ENCODE measurements at places on chromosomes 6 and 20.

- DNase-seq: no peak
Observed at GRCh38 chr6:51842804-51843378, 244.5 kb downstream of the PKHD1 start.

DNA sequence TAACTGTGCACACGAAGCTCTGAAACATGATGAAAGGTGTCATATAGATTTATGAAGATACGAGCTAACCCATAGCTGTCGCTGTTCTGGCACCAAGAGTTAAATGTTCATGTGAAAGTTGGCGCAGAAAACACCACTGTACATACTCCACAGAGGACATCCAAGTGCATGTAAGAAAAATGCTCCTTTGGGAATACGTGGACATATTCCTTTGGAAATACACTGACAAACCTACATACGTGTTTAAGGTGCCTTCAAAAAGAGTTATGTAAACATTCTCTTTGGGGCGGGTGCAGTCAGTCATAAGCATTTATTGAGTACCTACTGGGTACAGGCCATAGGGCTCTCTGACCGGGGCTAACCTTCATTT, 723 bp upstream of the ARID1B start:
- DNase-seq: peak; percentile 67

- peak; percentile 58 for DNase-seq
Observed at GRCh38 chr6:35258858-35259193, 709 bp upstream of the ZNF76 start.

DNA sequence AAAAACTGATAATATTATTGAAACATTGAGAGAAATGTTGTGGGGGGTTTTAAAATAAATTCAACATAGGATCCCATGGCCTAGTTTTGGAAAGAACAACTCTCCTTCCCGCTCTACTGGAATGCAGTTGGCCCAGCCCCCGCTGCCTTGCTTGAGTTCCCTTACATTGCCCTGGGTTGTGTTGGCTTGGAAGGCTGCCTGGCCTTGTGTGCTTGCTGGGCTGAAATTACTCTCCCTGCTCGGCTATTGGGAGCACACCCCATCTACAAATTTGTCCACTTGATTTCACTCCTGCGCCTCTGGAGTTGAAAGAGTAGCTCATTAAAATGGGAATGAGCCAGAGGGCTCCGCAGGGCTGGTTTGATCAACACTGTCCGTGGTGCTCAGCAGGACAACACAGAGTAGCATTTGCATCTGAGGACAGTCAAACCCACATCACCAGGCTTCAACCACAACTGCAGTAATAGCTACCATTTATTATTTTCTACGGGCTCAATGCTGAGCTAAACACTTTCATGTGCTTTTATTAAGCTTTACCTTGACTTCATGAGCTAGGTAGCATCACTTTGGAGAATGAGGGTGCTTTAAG, 35.2 kb downstream of the DOK5 start:
- DNase-seq: peak; percentile 53

- DNase-seq: no peak
Observed at GRCh38 chr6:21151119-21151518, 442.4 kb upstream of the SOX4 start.

DNA sequence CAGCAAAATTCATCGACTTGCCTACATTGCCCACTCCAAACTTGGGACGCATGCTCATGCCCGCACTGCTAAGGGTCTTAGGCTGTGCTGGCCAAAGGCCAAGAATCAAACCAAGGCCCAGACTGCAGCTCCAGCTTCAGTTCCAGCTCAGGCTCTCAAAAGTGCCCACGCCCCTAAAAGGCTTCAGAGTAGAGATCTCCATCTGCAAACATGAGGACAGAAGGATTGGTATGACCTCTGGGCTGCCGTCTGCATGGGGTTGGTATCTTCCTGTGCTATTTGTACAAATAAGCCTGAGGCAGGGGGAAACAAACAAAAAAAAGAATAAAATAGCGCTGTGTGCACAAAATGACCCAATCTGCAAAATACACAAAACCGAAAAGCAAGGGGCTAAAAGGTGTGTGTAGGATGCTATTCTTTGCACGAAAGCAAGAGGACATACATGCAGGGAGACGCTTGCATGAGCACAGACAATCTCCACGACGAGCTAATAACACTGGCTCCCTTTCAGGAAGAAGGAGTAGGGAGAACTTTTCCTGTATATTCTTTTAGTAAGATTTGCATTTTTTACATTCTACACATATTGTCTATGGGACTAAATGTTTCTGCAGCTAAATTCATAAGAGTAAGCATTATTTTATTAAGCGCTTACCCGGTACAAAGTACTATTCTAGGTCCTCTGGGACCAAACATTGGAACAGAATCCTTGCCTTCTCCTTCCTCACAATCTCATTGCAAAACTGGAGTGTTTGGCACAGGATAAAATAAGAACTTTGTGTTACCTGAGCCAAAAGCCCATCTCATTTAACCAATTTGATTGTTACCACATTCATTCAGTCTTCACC, 33.1 kb downstream of the ATP9A start:
- no peak for DNase-seq

GRCh38 chr6:125750692-125751333, 1.4 kb downstream of the HEY2 start:
- no peak for DNase-seq

DNA sequence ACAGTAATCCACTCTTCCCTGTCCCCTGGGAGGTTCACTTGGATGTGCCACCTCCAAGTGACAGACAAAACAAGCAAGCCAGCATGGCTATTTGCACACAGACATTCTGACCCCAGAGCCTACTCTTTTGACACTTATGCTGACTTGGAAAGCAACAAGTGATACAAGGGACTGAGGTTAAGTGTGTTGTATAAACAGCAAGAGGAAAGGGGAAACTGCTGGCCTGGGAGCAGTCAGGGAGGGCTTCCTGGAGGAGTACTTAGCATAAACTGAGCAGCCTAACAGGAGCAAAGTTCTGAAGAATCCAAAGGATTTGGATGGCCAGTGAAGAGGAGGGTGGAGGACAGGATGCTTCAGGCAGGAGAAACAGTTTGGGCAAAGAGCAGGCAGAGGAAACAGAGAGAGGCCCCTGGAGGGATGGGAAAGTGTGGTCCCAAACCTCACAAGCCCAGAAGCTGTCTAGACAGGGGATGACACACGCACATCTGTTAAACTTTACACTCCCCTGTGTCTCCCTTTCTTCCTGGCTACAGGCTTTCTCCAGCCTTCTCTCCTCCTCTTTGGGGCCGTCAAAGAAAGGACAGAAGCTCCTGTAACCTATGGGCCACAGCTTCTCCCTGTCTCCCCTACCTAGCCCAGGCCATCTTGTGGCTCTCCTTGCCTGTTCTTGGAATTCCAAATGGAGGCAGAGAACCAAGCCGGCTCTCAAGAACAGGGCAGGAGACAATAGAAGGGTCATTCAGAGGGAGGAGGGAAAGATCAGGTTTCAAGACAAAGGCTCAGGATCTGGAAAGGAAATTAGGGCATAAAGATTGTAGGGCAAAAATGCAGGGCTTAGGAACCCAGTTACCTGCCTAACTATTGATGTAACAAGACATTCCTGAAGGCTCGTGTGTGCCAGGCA, 19.3 kb downstream of the SULF2 start:
- DNase-seq: no peak

GRCh38 chr6:130632277-130632676, 194.9 kb upstream of the SMLR1 start:
- DNase-seq: peak; percentile 45

GRCh38 chr6:6590530-6590929, 2.0 kb downstream of the LY86 start:
- no peak for DNase-seq

- no peak for DNase-seq
Observed at GRCh38 chr6:11672669-11673068, 105.9 kb downstream of the ADTRP start.

- no peak for DNase-seq
Observed at GRCh38 chr6:4289770-4290320, 154.5 kb upstream of the ECI2 start.

DNA sequence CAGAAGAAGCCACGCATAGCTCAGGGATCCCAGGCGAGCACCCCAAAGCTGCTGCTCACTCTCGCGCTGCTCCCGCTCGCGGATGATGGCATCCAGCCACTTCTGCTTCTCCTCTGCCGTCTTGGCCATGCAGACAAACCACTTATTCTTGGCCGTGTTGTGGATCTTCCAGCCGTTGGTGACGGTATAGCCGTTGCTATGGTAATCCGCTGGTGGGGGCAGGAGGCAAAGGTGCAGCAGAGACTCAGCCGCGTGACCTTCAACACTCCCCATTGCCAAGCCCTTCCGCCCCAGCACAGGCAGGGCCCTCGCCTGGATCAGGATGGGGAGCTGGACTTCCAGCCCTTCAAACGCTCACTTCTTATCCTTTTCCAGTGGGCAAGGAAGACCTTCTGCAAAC, 136.9 kb downstream of the PREX1 start:
- DNase-seq: no peak

- no peak for DNase-seq
Observed at GRCh38 chr20:61638802-61639585, 386.9 kb downstream of the CDH4 start.

DNA sequence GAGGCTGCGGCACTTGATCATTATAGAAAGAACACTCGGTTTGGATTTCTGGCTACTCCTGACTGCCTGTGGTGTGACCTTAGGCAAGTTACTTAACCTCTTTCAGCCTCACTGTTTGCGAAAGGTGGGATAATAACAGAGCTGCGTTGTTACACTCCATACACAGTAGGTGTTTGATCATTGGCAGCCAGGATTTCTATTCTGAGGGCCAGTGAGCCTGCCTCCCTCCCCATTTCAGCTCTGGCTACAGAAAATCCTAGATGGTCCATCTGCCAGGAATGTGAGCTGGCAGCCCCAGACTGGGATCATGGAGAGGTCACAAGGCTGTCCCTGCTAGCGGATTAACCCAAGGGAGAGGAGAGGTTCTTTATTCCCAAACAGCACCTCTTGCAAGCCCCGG, 2.7 kb downstream of the KCNB1 start:
- no peak for DNase-seq

DNA sequence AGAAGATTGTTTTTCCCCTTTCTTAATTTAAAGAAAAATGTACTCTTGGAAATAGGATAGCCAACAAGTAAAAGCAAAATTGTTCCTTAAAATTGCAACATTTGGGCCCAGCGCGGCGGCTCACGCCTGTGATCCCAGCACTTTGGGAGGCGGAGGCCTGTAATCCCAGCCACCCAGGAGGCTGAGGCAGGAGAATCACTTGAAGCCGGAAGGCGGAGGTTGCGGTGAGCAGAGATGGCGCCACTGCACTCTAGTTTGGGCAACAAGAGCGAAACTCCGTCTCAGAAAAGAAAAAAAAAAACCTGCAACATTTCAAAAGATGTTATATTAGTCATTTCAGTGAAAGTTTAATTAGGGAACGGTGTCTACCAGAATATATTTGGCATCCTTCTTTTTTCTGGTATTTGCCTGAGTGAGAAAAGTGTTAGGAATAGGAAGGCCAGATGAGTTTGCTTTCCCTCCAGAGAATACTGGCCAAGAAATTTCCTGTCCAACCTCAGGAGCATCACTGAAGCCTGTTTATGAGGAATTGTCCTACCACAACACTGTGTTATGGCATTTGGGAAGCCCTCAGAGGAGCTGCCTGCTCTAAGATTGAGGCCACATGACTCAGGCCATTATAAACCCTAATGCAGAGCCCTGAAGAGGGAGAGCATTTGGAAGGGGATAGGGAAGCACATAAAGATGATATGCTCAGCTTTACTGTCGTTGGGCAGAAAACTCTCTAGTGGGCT, 1.2 kb upstream of the GJA1 start:
- no peak for DNase-seq

DNA sequence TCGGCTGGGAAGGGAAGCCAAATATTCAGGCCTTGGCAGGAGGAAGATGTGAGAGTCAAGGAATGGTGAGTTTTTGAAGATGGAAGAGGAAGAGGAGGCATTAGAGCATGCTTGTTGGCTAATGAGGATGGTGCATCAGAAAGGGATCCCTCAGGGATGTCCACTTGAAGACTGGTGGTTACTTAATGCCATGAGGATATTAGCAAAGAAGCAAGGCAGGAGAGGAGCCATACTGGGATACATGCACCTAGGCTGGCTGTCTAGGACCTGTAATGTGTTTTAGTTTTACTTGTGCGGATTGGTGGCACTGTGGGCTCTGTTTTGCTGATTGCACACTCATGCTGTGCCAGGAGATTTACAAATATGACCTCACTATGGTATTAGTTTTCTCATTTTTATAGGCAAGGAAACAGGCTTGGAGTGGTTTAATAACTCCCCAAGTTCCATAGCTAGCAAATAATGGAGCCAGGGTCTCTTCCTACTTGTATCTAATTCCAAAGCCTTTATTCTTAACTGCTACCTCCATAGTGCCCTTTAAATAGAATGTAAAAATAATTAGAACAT, 37.8 kb downstream of the NCOA7 start:
- DNase-seq: no peak

DNA sequence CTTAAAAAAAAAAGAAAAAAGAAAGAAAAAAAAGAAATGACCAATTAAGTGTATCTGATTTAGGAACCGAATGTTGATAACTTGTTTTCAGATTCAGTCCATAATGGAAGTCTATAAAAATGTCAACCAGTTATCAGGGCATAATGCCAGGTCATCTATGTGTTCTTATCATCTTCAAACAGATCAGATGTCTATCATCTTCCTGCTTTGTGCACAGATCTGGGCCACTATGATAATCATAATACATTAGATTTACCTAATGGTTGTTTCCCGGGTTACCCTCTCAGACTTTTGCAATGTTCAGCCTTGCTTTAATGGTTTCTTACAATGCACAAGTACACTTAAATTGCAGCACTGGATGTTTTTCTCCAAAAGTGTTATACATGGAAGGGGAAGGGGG, 100.6 kb downstream of the NKAIN2 start:
- no peak for DNase-seq

DNA sequence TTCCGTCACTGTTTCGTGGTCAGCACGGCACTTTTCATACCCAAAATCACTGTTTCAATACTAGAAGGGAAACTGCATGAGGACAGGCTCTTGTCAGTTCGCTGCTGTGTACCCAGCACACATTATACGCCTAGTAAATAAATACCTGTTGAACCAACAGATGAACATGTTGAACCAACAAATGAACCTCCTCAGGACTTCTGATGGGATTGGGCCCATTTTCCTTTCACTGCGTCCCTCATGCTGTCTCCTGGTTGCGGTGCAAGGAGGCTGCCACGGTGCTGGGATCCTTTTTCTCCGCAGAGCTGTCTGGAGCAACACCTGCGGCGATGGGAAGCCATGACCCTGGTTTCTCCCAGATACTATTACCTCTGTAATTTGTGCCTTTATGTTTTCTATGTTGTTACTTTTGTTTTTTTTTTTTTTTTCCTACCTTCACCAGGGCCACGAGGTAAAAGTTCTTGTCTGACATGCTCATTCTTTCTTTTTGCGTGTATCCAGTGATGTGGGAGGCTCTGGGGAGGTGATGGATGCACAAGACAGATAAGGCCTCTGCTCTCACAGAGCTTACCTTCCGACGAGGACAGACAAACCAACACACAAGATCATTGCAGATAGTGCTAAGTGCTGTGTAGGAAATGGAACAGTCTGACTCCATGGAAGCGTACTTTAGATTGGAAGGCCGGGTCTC, 1.1 kb downstream of the VAPB start:
- no peak for DNase-seq

DNA sequence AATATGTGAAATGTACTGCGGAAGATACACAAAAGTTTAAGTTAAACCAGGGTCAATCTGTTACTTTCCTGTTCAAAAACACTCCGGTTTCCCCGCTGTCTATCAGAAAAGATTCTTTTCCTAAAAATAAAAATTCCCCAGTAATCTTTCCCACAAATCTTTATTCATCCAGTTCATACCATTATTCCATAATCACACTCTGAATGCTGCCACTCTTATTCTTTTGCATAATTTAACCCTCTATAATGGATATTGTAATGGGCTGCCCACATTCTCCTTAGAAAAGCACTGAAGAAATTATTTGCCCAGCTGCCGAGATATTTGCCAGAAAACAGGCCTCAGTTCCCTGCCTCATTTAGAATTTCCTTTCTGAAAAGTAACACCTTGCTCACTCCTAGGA, 68.6 kb downstream of the EPHA7 start:
- DNase-seq: no peak
